ENCODE measurements at places on chromosomes 3 and 15. TPM values are rescaled to one million over a fixed set of nuclear protein-coding genes. Genes with fewer than 3 reads are reported as not detected.

- H3K4me3 ChIP-seq = no peak overlapping the region
- no peaks in the 10 kb centered on the region for H3K27me3 ChIP-seq
- H3K4me1 ChIP-seq = peaks cover 15% of the 10 kb centered on the region
- no peak for DNase-seq
- no peaks in the 10 kb centered on the region for H3K36me3 ChIP-seq
- H3K27ac ChIP-seq = no peak overlapping the region
Observed at GRCh38 chr3:71309342-71309741, 274.2 kb downstream of the FOXP1 start.

- no peaks in the 10 kb centered on the region for H3K27me3 ChIP-seq
- no peaks in the 10 kb centered on the region for H3K36me3 ChIP-seq
- H3K4me3 ChIP-seq = no peak overlapping the region
- no peak overlapping the region for H3K27ac ChIP-seq
- no peak for DNase-seq
Observed at GRCh38 chr15:94395640-94396039, 164.3 kb downstream of the MCTP2 start.

RNF13 gene
- 70.4 TPM for total RNA-seq

DNA sequence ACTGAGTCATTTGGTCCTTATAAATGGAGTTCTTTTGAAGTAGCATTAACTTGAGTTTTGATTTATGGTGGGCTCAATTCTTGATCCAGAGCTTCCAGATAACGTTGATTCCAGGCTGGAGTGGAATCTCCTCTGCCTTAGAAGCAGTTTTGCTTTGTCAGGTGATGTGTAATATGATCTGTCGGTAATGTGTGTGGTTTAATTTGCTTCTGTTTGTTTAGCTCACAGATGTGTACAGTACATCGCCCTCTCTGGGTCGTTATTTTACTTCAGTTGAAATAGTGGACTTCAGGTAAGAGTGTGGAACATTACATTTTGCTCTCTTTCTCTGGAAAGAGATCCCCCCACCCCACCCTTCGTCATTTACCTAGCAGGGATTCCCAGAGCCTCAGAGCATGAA lies 23.1 kb downstream of the C3orf52 start:
- no peak overlapping the region for H3K27ac ChIP-seq
- H3K36me3 ChIP-seq = no peaks in the 10 kb centered on the region
- no peak overlapping the region for H3K4me3 ChIP-seq
- no peaks in the 10 kb centered on the region for H3K27me3 ChIP-seq
- no peak for DNase-seq

ANKUB1 gene
- not detected for total RNA-seq

LDHAL6B gene
- total RNA-seq = not detected

- H3K27me3 ChIP-seq = no peaks in the 10 kb centered on the region
- H3K27ac ChIP-seq = no peak overlapping the region
- H3K4me3 ChIP-seq = no peak overlapping the region
- H3K36me3 ChIP-seq = no peaks in the 10 kb centered on the region
- DNase-seq = no peak
- no peaks in the 10 kb centered on the region for H3K4me1 ChIP-seq
Observed at GRCh38 chr15:58026051-58026450, 39.5 kb downstream of the ALDH1A2 start.

All from esophagus squamous epithelium (tissue), 5 donors.